ENCODE measurements at places on chromosomes 6 and 20.

- H3K27me3 ChIP-seq, result peaks cover 95% of the 10 kb centered on the region
- H3K4me3 ChIP-seq, result no peak overlapping the region
- no peaks in the 10 kb centered on the region for H3K4me1 ChIP-seq
- no peaks in the 10 kb centered on the region for H3K36me3 ChIP-seq
- H3K27ac ChIP-seq, result no peak overlapping the region
Observed at GRCh38 chr20:18057994-18058349, 256 bp upstream of the OVOL2 start.

DNA sequence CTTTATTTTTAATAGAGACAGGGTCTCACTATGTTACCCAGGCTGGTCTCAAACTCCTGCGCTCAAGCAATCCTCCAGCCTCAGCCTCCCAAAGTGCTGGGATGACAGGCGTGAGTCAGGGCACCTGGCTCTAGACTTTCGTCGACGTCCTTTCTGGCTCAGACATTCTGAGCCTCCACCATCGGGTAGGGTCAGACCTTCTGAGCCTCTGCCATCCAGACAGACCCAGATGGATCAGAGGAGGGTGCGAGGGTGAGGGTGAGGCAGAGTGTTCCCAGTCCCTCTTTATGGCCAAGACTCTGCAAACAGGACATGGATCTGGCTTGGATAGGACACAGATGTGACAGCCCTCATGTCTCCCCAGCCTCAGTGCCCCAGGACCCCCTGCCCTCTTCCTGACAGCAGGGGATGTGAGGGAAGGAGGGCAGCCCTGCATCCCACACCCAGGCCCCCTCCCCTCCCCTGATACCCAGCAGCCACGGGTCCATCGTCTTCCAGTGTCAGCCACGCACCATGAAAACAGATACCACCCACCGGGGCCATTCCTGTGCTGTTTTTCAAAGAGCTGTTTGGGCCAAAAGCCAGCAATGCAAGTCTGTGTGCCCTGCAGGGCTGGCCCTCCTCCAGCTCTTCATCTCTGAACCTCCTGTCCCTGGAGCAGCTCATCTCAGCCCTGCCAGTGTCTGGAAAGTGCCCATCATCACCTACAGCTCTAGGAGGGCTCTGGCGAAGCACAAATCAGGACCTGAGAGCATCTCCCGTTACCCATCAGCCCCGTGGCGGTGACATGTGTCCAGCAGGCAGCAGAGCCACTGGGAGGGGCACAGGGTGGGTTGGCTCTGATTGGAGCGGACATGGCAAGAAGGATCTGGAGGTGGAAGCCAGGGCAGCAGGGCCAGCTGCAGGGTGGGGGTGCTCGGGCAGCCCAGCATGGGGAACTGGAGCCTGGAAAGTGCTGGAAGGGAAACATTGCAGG, 208.4 kb downstream of the PREX1 start:
- peaks cover 2% of the 10 kb centered on the region for H3K4me1 ChIP-seq
- no peak overlapping the region for H3K27ac ChIP-seq
- no peak for DNase-seq
- no peaks in the 10 kb centered on the region for H3K36me3 ChIP-seq
- H3K4me3 ChIP-seq, result no peak overlapping the region

DNA sequence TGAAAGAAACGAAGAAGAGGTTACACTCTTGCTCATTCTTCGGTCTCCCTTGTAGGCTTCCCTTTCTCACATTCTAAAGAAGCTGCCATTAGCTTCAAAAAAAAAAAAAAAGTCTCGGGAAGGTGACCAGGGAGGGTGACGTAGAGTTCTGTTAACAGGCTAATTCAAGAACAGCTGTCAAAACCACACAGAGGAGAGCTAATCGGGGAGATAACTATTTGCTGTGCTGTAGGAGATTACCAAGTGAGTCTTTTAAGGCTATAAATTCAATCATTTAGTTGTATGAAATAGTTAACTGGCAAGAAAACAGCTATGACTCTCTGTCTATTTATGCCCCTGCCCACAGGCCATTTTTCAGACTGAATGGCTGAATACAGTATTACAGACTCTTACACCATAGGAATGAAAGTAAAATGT, 256.8 kb downstream of the SYNE1 start:
- DNase-seq, result no peak
- no peaks in the 10 kb centered on the region for H3K36me3 ChIP-seq
- H3K27me3 ChIP-seq, result no peaks in the 10 kb centered on the region
- peaks cover 8% of the 10 kb centered on the region for H3K4me1 ChIP-seq
- H3K27ac ChIP-seq, result no peak overlapping the region

GRCh38 chr20:57922083-57922482, 212.3 kb upstream of the PMEPA1 start:
- no peak overlapping the region for H3K27ac ChIP-seq
- H3K27me3 ChIP-seq, result no peaks in the 10 kb centered on the region
- DNase-seq, result no peak

DNA sequence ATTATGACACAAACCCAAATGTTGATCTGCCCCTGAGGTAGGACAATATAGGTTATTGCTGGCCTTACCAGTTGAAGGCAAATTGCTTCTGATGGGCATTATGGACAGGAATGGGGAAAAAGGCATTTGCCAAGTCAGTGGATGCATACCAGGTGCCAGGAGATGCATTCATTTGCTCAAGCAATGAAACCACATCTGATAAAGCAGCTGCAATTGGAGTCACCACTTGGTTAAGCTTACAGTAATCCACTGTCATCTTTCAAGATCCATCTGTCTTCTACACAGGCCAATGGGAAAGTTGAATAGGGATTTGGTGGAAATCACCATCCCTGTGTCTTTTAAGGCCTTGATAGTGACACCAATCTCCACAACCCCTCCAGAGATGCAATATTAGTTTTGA, 648.6 kb downstream of the COL12A1 start:
- no peak overlapping the region for H3K4me3 ChIP-seq
- no peak overlapping the region for H3K27ac ChIP-seq
- H3K4me1 ChIP-seq, result no peaks in the 10 kb centered on the region
- H3K27me3 ChIP-seq, result no peaks in the 10 kb centered on the region
- DNase-seq, result no peak

- no peaks in the 10 kb centered on the region for H3K4me1 ChIP-seq
- no peak overlapping the region for H3K27ac ChIP-seq
- H3K27me3 ChIP-seq, result no peaks in the 10 kb centered on the region
Observed at GRCh38 chr6:47096211-47096895, 54.2 kb upstream of the ADGRF1 start.

GRCh38 chr6:4920914-4921410, 82.9 kb downstream of the RPP40 start:
- no peak for DNase-seq
- no peak overlapping the region for H3K27ac ChIP-seq
- H3K27me3 ChIP-seq, result no peaks in the 10 kb centered on the region
- no peaks in the 10 kb centered on the region for H3K36me3 ChIP-seq

- H3K4me3 ChIP-seq, result peak overlapping the region; percentile 93
- no peaks in the 10 kb centered on the region for H3K27me3 ChIP-seq
- peaks cover 8% of the 10 kb centered on the region for H3K4me1 ChIP-seq
- peak overlapping the region; percentile 97 for H3K27ac ChIP-seq
- DNase-seq, result peak; percentile 92
Observed at GRCh38 chr6:151240036-151240685, 394 bp downstream of the AKAP12 start.

- peak within 1 kb of the TSS; percentile 99 for H3K27ac ChIP-seq
- peak within 1 kb of the TSS; percentile 97 for H3K4me3 ChIP-seq
- H3K4me1 ChIP-seq, result peaks cover 8% of the 10 kb centered on the region
- H3K36me3 ChIP-seq, result peaks cover 45% of the 10 kb centered on the region
- H3K27me3 ChIP-seq, result no peaks in the 10 kb centered on the region
- DNase-seq, result peak; percentile 99
Observed at GRCh38 chr20:62302341-62303061, at the start of gene ADRM1. ADRM1 (plus strand) TSS chr20:62302997; CDS start chr20:62303569, 572 bp downstream.

- no peak overlapping the region for H3K27ac ChIP-seq
- DNase-seq, result no peak
- no peak overlapping the region for H3K4me3 ChIP-seq
- no peaks in the 10 kb centered on the region for H3K4me1 ChIP-seq
Observed at GRCh38 chr6:135867332-135867731, 15.8 kb downstream of the PDE7B start.

- H3K4me3 ChIP-seq, result no peak overlapping the region
- no peak for DNase-seq
- peaks cover 3% of the 10 kb centered on the region for H3K4me1 ChIP-seq
- H3K27me3 ChIP-seq, result peaks cover 24% of the 10 kb centered on the region
- no peak overlapping the region for H3K27ac ChIP-seq
Observed at GRCh38 chr6:156691018-156691417, 86.2 kb upstream of the ARID1B start.

- H3K36me3 ChIP-seq, result no peaks in the 10 kb centered on the region
- H3K4me3 ChIP-seq, result no peak overlapping the region
- H3K27me3 ChIP-seq, result no peaks in the 10 kb centered on the region
Observed at GRCh38 chr20:23144856-23145255, 58.7 kb upstream of the CD93 start.

- H3K27me3 ChIP-seq, result peaks cover 26% of the 10 kb centered on the region
- H3K36me3 ChIP-seq, result no peaks in the 10 kb centered on the region
- H3K4me1 ChIP-seq, result no peaks in the 10 kb centered on the region
- DNase-seq, result no peak
- H3K27ac ChIP-seq, result no peak overlapping the region
- H3K4me3 ChIP-seq, result no peak overlapping the region
Observed at GRCh38 chr20:59295531-59295930, 4.9 kb upstream of the EDN3 start.

DNA sequence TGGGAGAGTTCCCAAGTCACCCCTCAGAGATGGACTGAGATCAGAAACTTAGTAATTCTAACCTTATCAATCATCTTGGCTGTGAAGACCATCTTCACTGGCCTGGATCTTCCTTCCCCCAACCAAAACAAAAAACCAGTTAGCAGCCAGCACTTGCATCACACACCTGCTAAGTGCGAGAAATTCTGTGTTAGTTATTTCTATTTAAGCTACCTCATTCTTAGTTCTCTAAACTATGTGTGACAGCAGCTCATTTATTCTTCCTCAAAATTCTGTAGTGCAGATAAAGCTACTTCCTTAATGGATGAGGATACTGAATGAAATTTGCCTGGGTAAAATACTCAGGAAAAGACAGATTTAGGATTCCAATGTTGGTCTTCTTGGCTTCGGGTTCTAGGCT, 18.2 kb upstream of the TAGAP start:
- H3K4me3 ChIP-seq, result no peak overlapping the region
- H3K4me1 ChIP-seq, result no peaks in the 10 kb centered on the region
- H3K36me3 ChIP-seq, result no peaks in the 10 kb centered on the region

- H3K27ac ChIP-seq, result no peak overlapping the region
- H3K27me3 ChIP-seq, result no peaks in the 10 kb centered on the region
- no peaks in the 10 kb centered on the region for H3K36me3 ChIP-seq
- peaks cover 11% of the 10 kb centered on the region for H3K4me1 ChIP-seq
- no peak for DNase-seq
- H3K4me3 ChIP-seq, result peak overlapping the region; percentile 58
Observed at GRCh38 chr6:138500045-138500665, 861 bp upstream of the NHSL1 start.

- no peak overlapping the region for H3K27ac ChIP-seq
- no peaks in the 10 kb centered on the region for H3K36me3 ChIP-seq
- H3K4me3 ChIP-seq, result peak overlapping the region; percentile 46
- no peaks in the 10 kb centered on the region for H3K27me3 ChIP-seq
- H3K4me1 ChIP-seq, result no peaks in the 10 kb centered on the region
- no peak for DNase-seq
Observed at GRCh38 chr20:17177341-17177740, 49.5 kb upstream of the PCSK2 start.

GRCh38 chr6:170449835-170450753, 103.0 kb downstream of the PSMB1 start:
- no peak overlapping the region for H3K27ac ChIP-seq
- no peak overlapping the region for H3K4me3 ChIP-seq
- no peaks in the 10 kb centered on the region for H3K36me3 ChIP-seq
- H3K27me3 ChIP-seq, result no peaks in the 10 kb centered on the region
- DNase-seq, result no peak

- no peaks in the 10 kb centered on the region for H3K36me3 ChIP-seq
- H3K4me3 ChIP-seq, result no peak overlapping the region
- no peak for DNase-seq
- no peaks in the 10 kb centered on the region for H3K27me3 ChIP-seq
- H3K4me1 ChIP-seq, result peaks cover 3% of the 10 kb centered on the region
- no peak overlapping the region for H3K27ac ChIP-seq
Observed at GRCh38 chr6:134516582-134516981, 198.7 kb upstream of the SGK1 start.

DNA sequence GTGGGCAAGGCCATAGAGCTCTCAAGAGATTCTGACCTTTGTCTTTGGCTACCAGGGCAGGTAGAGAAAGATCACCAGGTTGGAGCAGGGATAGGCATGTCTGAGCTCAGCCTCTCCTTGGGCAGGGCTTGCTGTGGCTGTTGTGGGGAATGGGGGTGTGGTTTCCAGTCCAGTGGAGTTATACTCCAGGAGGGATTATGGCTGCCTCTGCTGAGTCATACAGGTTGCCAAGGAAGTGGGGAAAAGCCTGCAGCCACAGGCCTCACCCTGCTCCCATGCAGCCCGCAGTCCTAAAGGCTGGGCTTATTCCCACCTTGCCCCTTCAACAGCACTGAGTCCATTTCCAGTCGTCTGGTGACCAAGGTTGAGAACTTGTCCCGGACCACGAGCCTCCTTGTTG, 21.9 kb downstream of the MEP1A start:
- no peak overlapping the region for H3K4me3 ChIP-seq
- no peak overlapping the region for H3K27ac ChIP-seq
- no peak for DNase-seq
- no peaks in the 10 kb centered on the region for H3K36me3 ChIP-seq
- H3K4me1 ChIP-seq, result peaks cover 2% of the 10 kb centered on the region

GRCh38 chr20:45047581-45048119, 53.3 kb downstream of the KCNS1 start:
- no peak overlapping the region for H3K27ac ChIP-seq
- no peaks in the 10 kb centered on the region for H3K27me3 ChIP-seq
- peaks cover 4% of the 10 kb centered on the region for H3K4me1 ChIP-seq
- H3K36me3 ChIP-seq, result no peaks in the 10 kb centered on the region

DNA sequence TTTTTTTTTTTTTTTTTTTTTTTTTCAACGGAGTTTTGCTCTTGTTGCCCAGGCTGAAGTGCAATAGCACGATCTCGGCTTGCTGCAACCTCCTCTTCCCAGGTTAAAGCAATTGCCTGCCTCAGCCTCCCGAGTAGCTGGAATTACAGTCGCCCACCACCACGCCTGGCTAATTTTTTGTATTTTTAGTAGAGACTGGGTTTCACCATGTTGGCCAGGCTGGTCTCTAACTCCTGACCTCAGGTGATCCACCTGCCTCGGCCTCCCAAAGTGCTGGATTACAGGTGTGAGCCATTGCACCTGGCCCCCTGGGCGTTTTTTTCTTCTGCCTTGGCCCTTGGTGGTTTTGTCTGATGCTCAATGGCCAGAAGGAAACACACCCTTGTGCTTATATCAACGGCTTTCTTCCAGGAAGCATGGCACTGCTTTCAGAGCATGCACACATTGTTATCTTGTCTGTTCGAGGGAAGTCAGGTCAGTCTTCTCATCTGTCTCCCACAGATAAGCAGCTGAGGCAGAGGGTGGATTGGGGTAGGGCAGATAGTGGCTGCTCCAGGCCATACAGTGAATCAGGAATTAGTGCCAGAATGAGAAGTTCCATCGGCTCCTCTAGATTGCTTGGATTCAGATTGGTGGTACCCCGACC, 203.1 kb downstream of the TSHZ2 start:
- H3K4me1 ChIP-seq, result peaks cover 9% of the 10 kb centered on the region
- no peaks in the 10 kb centered on the region for H3K36me3 ChIP-seq
- DNase-seq, result no peak
- H3K4me3 ChIP-seq, result peak overlapping the region; percentile 28
- H3K27ac ChIP-seq, result no peak overlapping the region
